ENCODE measurements at places on chromosomes 11 and 22. TPM values are rescaled to one million over a fixed set of nuclear protein-coding genes. Genes with fewer than 3 reads are reported as not detected.

GRCh38 chr11:11016068-11016467, 158.2 kb upstream of the ZBED5 start:
- H3K27me3 ChIP-seq = peaks cover 29% of the 10 kb centered on the region
- no peak for DNase-seq
- H3K4me3 ChIP-seq = no peak overlapping the region
- H3K36me3 ChIP-seq = no peaks in the 10 kb centered on the region
- H3K4me1 ChIP-seq = no peaks in the 10 kb centered on the region

- no peaks in the 10 kb centered on the region for H3K27me3 ChIP-seq
- no peak overlapping the region for H3K27ac ChIP-seq
- peak; percentile 86 for DNase-seq
- no peaks in the 10 kb centered on the region for H3K36me3 ChIP-seq
- H3K4me1 ChIP-seq = peaks cover 8% of the 10 kb centered on the region
Measured at GRCh38 chr11:18650859-18651557, 16.9 kb upstream of the SPTY2D1 start.

DNA sequence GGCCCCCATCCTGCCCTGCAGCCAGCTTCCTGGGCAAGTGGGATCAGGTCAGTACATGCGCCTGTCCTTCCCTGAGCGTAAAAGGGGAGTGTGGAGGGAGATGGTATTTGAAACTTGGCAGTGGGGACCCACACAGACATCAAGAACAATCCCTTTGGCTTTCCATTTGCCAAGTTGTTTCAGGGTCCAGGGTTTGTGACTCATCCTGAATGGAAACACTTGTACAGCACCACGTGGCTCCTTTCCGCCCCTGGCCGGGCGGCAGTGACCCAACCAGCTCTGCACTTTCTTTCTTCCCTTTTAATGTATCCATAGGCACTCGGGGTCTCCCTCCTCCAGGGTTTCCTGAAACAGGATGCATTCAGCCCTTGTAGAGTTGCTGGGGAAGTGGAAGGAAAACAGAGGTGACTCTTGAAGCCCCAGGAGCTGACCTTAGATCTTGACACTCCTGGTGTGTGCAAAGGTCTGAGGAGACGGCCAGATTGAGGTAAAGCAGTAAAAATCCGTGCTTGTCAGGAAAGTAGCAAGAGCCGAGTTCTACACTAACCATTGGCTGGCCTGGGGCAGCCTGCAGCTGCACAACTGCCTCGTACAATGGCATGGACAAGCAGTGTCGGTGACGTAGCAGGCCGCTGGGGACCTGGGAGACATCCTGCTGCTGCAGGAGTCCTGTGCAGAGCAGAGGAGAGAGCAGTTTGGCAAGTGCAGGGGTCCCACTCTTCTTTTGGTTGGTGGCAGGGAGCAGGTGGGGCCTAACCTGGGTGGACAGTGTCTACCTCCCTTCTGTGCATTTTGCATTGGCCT, 189.8 kb downstream of the SNX19 start:
- no peaks in the 10 kb centered on the region for H3K27me3 ChIP-seq
- no peak overlapping the region for H3K4me3 ChIP-seq
- no peak overlapping the region for H3K27ac ChIP-seq
- H3K4me1 ChIP-seq = no peaks in the 10 kb centered on the region
- peaks cover 1% of the 10 kb centered on the region for H3K36me3 ChIP-seq

DNA sequence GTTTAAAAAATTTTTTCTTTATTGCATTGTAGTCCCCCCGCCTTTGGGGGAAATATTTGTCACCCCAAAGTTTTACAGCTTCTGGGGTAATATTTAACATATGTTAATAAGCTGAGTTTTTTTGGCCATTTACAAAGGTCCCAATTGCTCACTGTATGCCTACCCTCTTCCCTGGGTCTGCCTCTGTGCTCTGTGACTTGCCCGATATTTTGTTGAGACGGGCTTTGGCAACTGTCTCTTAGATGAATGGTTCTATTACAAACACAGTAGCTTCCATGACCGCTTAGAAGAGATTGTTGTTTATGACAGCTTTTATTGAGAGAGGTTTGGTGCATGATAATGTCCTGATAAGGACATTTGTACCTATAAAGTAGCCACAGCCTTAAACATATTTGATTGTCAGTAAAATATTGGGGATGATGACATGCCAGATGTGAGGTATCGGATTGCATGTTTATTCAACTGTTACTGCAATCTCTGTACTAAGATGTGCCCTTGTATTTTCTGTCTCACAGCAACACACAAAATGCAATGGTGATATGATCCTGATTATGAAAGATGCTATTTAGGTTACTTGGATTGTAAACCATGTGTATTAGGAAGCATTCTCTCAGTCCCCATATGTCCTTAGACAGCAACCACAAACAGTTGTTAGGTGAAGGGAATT, 103.1 kb downstream of the TEAD1 start:
- H3K4me3 ChIP-seq = no peak overlapping the region
- no peaks in the 10 kb centered on the region for H3K36me3 ChIP-seq
- DNase-seq = no peak
- no peaks in the 10 kb centered on the region for H3K4me1 ChIP-seq
- H3K27ac ChIP-seq = no peak overlapping the region
- peaks cover 20% of the 10 kb centered on the region for H3K27me3 ChIP-seq

DNA sequence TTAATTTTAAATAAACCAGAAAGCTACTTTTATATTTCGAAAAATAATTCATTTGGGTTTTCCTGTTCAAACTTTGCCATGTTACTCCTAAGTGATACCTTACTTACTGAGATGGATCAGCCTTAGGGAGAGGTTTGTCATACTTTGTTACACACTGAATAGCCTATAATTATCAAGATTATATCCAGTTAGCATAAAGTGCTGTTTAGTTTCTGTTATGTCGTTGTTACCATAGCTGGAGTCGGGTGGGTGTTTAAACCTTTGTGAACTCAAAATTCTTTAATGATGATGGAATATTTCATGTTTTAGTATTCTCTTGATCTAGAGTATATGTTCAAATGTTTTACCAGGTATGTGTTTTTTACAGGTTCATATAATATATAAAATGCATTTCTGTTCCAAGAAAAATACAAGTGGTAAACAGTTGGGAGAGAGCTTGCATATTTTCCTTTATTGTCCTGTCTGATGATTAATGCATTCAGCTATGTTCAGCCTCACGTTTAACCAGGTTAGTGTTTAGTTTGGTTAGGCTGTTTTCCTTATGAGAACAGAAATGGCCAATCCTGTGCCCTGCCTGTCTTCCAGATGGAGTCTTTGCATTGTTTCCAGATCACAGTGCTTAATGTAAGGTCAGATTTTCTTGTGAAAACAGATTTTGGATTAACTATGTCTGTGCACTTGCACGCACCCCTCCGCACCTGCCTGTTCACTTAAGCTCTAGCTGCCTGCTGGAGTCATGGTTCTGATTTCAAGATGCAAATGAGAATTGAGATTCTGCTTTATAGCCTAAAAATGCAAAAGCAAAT, 105.6 kb downstream of the ATXN10 start:
- no peak overlapping the region for H3K4me3 ChIP-seq
- peak; percentile 41 for DNase-seq

DNA sequence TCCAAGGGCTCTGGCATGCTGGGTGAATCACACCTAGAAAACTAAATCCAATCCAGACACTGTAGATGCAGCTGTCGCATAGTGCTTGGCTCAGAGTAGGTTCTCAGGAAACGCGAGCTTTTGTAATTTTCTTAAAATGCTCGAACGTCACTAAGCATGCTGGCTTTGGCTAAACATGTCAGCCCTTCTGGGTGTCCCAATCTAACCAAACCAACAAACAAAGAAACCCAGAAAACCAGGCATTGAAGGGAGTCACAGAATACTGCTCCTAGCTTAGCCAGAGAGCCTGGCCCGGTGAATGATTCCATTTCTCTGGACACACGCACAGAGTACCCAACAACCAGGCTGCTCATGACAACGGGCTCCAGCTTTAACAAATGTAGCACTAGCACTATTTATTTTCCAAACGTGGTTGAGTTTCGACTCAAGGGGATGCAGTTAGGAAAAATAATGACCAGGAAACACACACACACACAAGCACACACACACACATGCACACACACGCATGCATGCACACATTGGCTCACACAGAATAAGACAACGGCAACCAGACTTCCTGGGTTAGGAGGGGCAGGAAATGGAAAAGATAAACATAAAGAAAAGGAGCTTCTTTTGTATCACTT, 492.6 kb downstream of the MIAT start:
- peaks cover 12% of the 10 kb centered on the region for H3K27me3 ChIP-seq
- no peaks in the 10 kb centered on the region for H3K36me3 ChIP-seq
- DNase-seq = no peak
- H3K27ac ChIP-seq = no peak overlapping the region

KCNK7 gene
- total RNA-seq = 1.3 TPM

GRCh38 chr11:78048561-78048960, 15.1 kb upstream of the THRSP start:
- no peak overlapping the region for H3K4me3 ChIP-seq
- peaks cover 2% of the 10 kb centered on the region for H3K36me3 ChIP-seq
- no peak overlapping the region for H3K27ac ChIP-seq
- peaks cover under 1% of the 10 kb centered on the region for H3K27me3 ChIP-seq

- no peak overlapping the region for H3K27ac ChIP-seq
- H3K27me3 ChIP-seq = no peaks in the 10 kb centered on the region
- H3K4me3 ChIP-seq = no peak overlapping the region
- peak; percentile 94 for DNase-seq
Measured at GRCh38 chr22:19970479-19971275, 29.1 kb upstream of the TXNRD2 start.

GRCh38 chr22:48651981-48652538, 1175.6 kb downstream of the BRD1 start:
- no peak overlapping the region for H3K4me3 ChIP-seq
- DNase-seq = no peak
- no peaks in the 10 kb centered on the region for H3K4me1 ChIP-seq
- no peaks in the 10 kb centered on the region for H3K36me3 ChIP-seq

DNA sequence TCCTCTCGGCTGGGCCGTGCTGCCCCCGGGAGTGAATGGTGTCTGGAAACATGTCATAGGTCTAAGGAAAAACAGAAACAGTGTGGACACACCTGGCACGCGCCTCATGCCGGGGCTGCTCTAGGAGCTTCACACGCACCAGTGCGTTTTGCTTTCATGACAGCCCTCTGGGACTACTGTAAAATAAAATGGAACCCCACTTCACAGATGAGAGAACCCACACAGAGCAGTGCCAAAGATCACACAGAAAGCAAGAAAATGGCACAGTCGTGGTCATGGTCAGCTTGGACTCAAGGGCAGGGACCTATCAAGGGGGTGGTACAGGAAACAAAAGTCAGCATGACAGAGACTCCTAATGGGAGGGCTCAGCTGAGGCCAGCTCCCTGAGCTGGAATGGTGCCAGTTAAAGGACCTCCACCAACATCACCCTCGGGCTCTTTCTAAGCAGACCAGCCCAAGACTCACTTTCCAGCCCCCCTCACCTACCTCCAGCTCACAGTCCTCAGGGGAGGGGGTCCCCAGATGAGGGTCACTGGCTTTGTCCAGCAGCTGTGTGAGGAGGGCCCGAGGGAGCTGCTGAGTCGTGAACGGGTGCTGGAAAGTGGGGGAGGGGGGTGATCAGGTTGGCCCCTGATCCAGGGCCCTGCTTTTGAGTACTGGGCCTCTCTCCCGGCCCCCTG, 3.3 kb downstream of the MAP4K2 start:
- DNase-seq = no peak
- no peaks in the 10 kb centered on the region for H3K27me3 ChIP-seq
- peaks cover 16% of the 10 kb centered on the region for H3K4me1 ChIP-seq
- peaks cover 20% of the 10 kb centered on the region for H3K36me3 ChIP-seq

GRCh38 chr11:91163619-91164451, 941.0 kb upstream of the CHORDC1 start:
- no peak overlapping the region for H3K4me3 ChIP-seq
- H3K4me1 ChIP-seq = no peaks in the 10 kb centered on the region
- no peak overlapping the region for H3K27ac ChIP-seq
- no peaks in the 10 kb centered on the region for H3K36me3 ChIP-seq

DNA sequence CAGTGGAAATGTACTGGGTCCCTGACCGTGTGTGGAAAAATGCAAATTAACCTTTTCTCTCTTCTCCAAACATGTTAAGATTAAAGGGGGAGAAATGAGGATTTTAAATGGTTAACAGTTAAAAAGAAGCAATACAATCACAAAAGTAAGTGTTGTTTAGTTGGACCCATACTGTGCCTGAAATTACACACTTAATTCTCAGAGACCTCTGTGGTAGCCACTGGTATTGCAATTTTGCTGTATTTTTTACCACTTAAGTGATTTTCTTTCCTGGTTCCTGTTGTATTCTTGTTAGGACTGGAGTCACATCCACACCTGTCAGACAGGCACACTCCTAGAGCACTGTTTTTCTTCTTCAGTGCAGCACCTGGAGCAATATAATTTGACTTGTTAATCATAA, 179.6 kb upstream of the PDGFD start:
- no peaks in the 10 kb centered on the region for H3K27me3 ChIP-seq
- no peaks in the 10 kb centered on the region for H3K4me1 ChIP-seq
- no peak overlapping the region for H3K27ac ChIP-seq
- H3K36me3 ChIP-seq = no peaks in the 10 kb centered on the region

DNA sequence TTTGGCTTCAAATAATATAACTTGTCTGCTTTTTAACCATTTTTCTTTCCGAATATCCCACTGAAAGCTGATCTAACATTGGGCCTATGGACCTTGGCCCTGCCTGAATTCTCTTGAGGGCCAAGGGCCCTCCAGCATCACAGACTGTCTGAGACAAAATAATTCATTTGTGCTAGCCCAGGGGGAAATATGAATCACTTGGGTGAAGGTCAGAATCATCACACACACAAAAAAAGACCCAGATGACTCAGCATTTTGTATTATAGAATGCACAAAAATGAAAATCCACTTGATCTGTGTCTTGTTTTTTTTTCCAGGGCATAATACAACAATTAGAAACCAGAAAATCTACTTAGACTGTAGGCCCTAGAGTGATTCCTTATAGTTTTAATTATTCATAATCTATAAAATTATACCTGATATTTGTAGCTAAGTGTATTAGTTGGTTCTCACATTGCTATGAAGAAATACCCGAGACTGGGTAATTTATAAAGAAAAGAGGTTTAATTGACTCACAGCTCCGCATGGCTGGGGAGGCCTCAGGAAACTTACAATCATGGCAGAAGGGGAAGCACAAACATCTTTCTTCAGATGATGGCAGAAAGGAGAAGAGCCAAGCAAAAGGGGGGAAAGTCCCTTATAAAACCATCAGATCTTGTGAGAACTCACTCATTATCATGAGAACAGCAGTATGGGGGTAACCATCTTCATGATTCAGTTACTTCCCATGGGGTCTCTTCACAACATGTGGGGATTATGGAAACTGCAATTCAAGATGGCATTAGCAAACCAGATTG, 15.6 kb upstream of the RDX start:
- no peaks in the 10 kb centered on the region for H3K27me3 ChIP-seq
- peaks cover 3% of the 10 kb centered on the region for H3K36me3 ChIP-seq
- peaks cover 8% of the 10 kb centered on the region for H3K4me1 ChIP-seq

RCOR2 gene
- 0.28 TPM for total RNA-seq

DNA sequence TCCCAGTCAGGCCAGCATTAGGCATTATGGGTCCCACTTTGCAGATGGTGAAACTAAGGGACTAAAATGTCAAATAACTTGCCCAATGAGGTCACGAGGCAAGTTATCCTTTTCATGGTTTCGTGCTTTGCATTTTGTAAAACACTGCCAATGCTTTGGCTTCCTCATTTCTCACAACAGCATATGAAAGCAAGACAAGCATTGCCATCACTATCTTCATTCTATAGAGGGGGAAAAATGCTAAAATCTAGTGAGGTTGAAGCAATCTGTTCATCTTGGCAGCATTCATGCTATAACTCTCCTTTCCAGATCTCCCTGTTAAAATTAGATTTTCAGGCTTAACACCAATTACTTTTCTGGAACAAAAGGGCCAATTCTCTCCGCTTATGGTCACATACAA, 14.8 kb downstream of the FAM181B start:
- peaks cover 2% of the 10 kb centered on the region for H3K27me3 ChIP-seq
- no peak overlapping the region for H3K27ac ChIP-seq
- H3K4me3 ChIP-seq = no peak overlapping the region

KCNQ1OT1 gene
- total RNA-seq = 0.59 TPM

Measured in activated CD4-positive, alpha-beta T cell treated with anti-CD3 and anti-CD28 coated beads, Interleukin-2, amount 10 ng/mL, durations not matched to agents 24 days and 14 days (primary cell).